ENCODE measurements at places on chromosomes 5 and 9.

- DNase-seq = no peak
Measured at GRCh38 chr9:126743041-126743440, 61.8 kb upstream of the ZBTB43 start.

DNA sequence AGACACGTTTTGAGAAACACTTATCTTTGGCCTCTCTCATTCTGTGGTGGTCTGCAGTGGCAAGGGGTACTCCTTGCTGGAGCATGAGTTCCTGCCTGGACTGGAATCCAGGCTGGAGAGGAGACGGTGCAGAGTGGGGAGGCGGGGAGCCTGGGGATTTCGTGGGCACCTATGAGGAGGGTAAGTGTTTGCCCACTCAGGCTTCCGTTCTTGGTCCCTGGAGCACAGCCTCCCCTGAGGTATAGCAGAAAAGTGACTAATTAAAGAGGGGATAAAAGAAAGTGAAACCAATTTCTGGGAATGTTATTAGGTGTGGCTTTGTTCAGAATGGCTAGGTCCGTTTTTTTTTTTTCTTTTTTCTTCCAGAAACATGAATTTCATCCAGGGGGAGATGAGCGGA, 90.8 kb downstream of the ARHGAP26 start:
- DNase-seq = no peak

- no peak for DNase-seq
Measured at GRCh38 chr9:138033950-138034349, 156.4 kb downstream of the CACNA1B start.

GRCh38 chr9:131405858-131406537, 12.1 kb downstream of the PRRC2B start:
- DNase-seq = no peak

GRCh38 chr5:165457859-165458481, 1952.6 kb downstream of the MAT2B start:
- DNase-seq = no peak

DNA sequence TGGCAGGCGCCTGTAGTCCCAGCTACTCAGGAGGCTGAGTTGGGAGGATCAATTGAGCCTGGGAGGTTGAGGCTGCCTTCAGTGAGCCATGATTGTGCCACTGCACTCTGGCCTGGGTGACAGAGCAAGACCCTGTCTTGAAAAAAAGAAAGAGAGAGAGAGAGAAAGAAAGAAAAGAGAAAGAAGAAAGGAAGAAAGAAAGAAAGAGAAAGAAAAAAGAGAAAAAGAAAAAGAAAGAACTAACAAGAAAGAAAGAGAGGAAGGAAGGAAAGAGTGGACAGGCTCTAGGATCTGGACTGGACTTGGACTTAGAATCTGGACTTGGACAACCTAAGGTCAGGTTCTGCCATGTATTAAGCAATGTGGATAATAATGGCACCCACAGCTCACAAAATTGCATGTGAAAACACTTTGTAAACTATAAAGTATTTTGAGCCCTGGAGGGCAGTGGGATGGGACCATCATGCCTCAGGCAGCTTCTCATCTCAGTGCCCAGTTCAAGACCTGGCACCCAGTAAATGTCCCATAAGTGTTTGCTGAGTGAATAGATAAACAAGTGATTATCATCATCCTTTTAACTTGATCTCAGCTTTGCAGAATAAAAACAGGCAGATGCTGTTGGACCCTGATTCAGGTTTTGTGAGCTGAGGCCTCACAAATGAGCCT, 12.8 kb upstream of the PHF19 start:
- DNase-seq = no peak

GRCh38 chr5:97529354-97529985, 346.4 kb upstream of the RIOK2 start:
- no peak for DNase-seq

DNA sequence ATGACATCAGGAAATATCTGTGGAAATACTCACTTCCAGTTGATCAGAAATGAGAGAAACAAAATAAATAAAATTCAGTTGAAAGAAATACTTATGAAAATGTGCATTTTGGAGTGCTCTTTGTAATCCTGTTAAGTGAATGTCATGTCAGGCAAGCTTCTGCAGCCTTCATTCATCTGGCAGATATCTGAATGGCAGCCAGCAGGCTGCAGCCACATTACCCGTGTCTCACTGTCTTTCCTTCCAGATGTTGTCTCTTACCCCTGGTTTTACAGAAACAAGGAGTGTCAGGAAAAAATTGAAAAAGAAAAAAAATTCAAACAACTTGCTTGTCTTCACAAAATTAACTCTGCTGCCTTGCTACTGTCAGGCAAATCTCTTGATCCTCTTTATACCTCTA, 445.0 kb upstream of the RIOK2 start:
- DNase-seq = no peak

DNA sequence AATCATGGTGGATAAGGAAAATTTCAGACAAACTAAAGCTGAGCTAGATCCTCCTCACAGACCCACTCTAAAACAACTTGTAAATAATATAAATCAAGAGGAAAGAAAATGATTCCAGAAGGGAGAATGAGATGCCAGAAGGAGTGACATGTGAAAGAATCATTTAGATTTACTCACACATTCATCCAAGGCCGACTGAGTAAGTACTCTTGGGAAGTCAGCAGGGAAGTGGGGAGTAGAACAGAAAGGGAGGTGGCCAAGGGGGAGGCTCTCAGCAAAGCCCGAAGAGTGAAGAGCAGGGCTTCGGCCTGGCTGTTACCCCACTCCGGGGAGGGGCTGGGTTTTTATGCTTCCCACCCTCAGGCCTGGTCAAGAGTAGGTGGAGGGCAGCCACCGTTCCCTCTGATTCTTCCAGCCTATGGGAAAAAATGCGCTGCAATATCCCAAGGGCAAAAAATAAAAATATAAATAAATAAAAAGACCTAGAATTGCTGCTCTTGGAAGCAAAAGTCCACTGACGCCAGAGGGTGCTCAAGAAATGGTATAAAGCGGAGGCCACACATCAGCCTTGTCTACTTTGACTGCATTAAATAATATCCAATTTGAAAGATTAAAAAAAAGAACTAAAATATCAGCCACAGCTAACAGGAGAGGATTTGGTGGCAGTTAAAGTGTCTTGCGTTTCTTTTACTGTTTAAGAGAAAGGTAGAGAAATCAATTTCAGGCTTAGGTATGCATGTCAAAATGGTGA, 110.2 kb upstream of the COL5A1 start:
- no peak for DNase-seq

DNA sequence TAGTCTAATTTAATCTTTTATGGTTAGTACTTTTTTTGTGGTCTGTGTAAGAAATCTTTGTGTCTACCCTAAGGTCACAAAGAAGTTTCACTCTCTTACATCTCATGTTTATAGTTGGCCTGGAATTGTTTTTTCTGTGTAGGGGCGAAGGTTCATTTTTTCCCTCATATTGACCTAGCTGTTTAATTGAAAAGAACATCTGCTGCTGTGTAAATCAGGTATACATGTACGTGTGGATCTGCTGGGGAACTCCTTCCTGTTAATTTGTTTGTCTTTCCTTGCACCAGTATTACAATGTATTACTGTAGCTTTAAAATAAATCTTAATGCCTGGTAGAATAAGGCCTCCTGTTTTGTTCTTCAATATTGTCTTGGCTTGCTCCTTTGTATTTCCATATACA, 37.8 kb downstream of the EXOSC2 start:
- DNase-seq = peak; percentile 76

GRCh38 chr9:18478501-18479361, 4.8 kb downstream of the ADAMTSL1 start:
- DNase-seq = no peak

DNA sequence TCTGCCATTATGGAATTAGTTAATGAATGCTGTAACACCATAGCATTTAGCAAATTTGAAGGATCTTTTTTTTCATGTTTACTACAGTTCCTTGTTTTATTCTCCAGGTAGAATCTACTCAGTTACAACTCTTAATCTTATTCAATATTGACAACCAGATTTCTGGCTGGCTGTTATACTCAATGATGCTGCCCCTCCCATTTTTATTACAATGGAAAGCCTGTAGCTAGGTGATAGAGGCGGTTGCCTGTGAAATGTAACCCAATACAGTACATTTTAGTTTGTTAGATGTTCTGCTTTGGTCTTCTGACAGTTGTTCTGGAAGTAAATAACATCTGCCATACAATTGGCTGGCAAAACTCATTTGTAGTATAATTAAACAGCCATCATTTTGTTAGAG, 294.2 kb downstream of the DMRTA1 start:
- DNase-seq = no peak

DNA sequence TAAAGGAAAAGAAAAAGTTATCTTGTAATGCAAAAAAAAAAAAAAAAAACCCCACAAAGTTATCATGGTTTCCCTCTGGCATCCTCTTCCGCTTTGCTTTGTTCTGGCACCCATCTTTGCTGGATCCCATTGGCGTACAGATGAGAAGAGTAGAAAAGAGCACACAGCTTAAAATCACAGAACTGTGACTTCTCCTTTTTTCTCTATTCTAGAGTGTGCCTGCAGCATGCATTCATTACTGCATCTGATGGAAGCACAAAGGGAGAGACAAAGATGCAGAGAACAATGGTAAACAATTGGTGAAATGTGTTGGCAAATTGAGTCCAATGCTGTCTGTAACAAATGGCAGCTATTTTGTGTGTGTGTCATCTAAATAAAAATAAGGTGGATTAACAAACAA, 440.8 kb upstream of the PIK3R1 start:
- DNase-seq = no peak

DNA sequence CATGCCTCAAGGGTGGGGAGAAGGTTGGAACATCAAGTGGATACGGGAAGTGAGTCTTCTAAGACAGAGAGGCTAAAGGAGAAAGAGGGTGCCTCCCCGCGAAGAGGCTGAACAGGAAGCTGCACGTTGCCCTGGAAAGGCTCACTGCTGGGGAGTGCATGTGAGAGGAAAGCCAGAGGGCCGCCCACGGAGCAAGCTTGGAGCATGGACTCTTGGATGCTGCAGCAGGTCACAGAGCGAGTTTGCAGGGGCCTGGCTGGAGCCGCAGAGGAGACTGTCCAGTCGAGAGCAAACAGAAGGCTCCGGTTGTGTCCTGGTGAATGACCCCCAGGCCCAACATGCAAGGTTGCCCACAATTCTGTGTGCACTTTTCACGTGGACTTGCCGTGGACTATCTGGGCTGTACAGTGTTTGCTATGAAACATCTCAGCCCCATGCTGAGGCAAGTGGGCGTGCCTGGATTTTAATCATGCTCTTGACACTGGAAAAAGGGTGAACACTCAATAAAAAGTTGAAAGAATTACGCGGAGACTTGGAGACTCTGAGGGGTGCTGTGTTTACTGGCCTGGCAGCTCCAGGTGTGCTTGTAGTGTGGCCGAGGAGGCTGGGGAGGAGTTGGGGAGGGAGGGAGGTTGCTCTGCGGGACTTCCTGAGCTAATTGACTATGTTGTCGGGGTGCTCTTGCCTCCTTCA, 54.5 kb upstream of the GARNL3 start:
- no peak for DNase-seq

DNA sequence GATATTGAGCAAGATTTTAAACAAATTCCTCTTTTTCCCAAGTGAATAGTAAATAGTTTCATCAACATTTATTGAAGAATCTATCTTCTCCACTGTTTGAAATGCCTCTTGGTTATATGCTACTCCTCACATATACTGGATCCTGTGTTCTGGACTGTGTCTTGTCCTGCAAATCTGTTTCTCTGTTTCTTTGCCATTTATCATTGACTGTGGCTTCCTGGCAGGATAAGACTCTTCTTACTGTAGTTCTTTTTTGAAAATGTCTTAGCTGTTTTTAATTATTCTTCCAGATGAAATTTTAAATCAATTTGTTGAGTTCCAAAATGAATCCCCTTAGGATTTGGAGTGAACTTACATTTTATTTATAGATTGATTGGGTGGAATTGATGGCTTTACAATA, 27.8 kb downstream of the RALGPS1 start:
- DNase-seq = no peak

DNA sequence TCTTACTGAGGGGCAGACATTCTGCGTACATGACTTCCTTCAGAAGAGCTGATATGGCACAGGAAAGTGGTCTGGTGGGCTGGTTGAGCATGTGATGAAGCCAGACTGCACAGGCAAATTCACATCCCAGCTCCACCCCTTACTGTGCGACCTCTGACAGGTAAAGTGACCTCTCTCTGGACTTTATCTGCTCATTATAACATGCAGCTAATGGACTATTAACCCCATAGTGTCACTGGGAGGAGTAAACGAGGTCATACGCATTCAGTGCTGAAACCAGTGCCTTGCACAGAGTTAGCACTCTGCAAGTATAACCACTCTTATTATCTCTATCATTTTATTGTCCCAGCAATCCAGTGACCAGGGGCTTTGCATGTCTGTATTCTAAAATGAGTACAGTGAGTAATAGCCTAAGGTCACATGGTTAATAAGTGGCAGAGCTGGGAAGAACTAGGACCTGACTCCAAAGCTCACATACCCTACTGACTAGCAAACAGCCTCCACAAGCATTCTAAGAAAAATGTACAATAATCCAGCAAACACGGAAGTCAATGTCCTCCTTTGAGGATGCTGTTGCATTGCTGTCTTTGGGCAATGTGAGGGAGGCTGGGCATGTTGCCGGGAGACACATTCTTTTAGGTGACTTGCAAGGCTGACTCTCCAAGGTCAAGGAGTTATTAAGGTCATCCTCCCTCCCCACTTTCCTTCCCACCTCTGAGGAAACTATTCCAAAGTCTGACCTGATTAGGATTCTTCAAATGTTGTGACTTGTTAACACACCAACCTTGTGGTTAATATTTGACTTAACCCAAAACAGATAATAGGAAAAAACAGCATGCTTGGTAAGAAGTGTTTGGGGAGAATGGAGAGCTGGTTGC, 19.0 kb downstream of the GLRX start:
- no peak for DNase-seq

DNA sequence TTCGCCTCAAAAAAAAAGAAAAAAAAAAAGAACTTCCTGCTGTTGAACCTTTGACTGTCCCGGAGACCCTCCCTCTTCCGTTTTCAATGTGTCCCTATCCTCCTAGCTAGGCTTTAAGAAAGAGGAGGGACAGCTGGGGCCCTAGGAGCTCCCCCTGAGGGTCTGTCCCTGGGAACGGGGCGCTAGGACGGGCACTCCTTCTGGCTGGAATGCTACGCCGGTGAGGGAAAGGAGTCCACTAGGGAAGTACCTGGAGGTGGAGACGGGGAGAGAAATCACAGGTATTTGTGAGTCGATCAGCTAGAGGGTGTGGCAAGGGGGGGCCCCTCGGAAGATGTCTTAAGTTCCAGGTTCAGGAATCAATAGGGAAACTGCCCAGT, 4.6 kb downstream of the SIT1 start:
- no peak for DNase-seq

- DNase-seq = no peak
Measured at GRCh38 chr9:129107651-129108050, 2.9 kb downstream of the CRAT start.

- DNase-seq = no peak
Measured at GRCh38 chr5:1051366-1051720, 42.7 kb downstream of the NKD2 start.

- DNase-seq = no peak
Measured at GRCh38 chr9:16223074-16223871, 647.2 kb downstream of the BNC2 start.

GRCh38 chr9:522190-522589, 307.5 kb downstream of the DOCK8 start:
- DNase-seq = no peak

- no peak for DNase-seq
Measured at GRCh38 chr5:164487939-164488338, 982.5 kb downstream of the MAT2B start.

All from NCI-H1930 (cell line).